ENCODE measurements at places on chromosomes 3 and 15. TPM values are rescaled to one million over a fixed set of nuclear protein-coding genes. Genes with fewer than 3 reads are reported as not detected.
A peak's percentile ranks its signal among the peaks of the same experiment; 100 is the strongest.

The PARP16 gene
- total RNA-seq, result 7.7 TPM

The CCR5 gene
- not detected for total RNA-seq

The CSTA gene
- total RNA-seq, result 0.78 TPM

DNA sequence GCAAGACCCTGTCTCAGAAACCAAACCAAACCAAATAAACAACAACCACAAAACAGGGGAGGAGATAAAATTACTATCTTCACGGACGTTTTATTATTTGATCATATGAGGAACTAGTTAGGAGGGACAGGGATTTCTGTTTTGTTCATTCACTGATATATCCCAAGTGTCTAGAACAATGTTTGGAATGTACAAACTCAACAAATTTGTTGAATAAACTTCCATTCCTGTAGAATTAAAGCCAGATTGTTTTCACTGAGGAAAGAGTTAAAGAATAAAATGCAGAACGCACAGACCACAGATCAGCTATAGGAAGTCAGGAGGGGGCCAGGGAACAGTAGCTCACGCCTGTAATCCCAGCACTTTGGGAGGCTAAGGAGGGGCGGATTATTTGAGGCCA is 6.5 kb upstream of the STRC start:
- no peak for DNase-seq

The GOLGA6A gene
- not detected for total RNA-seq

DNA sequence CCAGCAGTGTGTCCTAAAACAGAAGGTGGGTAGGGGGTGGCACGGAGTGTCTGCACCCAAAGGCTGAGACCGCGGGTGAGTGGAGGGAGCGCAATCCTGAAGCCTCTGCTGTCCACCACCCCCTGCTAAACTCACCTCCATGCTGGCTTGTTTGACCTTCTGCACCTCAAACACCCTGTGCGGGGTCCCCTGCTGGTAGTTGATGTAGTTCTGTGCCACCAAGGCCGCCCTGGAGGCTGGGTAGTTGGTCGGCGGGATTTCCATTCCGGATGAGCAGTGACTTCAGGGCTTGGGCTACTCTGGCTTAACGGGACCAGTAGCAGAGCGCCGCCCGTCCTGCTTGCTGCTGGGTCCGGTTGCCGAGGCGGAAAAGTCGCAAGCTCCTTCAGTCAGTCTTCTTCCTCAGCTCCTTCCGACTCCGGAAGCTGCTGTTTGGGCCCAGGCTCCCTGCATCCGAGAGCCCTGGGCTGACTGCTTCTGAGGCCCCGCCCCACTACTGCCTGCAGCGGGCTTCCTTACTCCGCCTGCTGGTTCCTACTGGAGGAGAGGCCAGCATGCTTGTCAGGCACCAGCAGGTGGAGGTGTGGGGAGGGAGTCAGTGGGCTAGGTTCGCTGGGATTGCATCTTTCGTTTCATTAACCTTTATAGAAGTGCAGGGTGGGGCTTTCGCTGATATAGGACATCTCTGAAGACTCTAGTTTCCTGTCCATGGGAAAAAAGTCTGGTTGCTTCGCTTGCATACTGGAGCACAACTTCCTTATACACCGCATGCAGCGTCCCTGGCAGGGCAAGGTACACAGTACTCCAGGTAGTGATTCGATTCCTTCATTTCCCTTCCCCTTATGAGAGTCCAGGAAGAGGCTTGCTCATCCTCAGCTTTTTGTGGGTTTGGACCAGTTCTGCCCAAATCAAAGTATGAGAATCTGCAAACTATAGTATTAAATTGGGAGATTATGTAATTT is at the start of gene LXN:
Gene LXN, minus strand, starts transcription at position 434 of the 962 bp plus-strand sequence. Its CDS starts 170 bp downstream, at position 264.
- DNase-seq, result peak; percentile 75

The TNFAIP8L3 gene
- 0.48 TPM for total RNA-seq

The CNTN4 gene
- not detected for total RNA-seq

- DNase-seq, result peak; percentile 71
These were observed 975 bp upstream of the FOXP1 start for GRCh38 chr3:71584394-71585011.

The EXD1 gene
- total RNA-seq, result not detected

The CCR8 gene
- not detected for total RNA-seq

The BNC1 gene
- 8.8 TPM for total RNA-seq

GRCh38 chr3:48436477-48436787 is 3.5 kb downstream of the CCDC51 start:
- no peak for DNase-seq

DNA sequence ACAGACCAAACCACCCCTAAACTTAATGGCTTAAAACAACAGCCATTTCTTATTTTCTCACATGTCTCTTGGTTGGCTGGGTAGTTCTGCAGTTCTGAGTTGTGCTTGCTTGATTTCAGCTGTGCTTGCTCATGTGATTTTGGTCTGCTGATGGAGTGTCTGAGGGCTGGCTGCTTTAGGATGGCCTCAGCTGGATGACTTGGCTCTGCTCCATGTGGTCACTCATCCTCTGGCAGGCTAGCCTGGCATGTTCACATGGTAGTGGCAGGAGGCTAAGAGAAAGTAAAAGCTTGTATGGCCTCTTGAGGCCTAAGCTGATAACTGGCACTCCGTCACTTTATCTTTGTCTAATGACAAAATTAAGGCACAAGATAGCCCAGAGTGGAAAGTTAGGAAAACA is 4.1 kb downstream of the SV2B start:
- DNase-seq, result peak; percentile 19

The ABHD17C gene
- 4.5 TPM for total RNA-seq

- no peak for DNase-seq
These were observed 15.5 kb upstream of the LYZL4 start for GRCh38 chr3:42425736-42426407.

DNA sequence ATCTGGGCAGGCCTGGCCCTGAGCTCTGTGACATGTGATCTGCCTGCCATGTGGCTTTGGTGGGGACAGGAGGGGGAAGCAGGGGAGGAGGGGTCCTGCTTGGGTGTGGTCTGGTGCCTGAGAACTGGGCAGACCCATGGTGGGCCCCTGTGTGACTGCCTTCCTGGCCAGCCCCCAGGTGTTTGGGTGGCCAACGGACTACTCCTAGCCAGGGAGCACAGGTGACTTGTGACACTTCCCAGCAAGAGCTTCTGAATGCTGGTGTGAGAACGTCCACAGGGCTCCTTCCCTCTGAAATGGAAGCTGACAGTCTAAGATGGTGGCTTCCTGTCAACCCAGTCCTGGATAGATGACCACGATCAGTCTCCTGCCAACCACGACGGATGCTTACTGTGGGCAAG is 136.1 kb upstream of the MEF2A start:
- DNase-seq, result no peak
